ENCODE measurements at places on chromosomes 11 and 22.
A peak's percentile ranks its signal among the peaks of the same experiment; 100 is the strongest.

GRCh38 chr11:93849751-93850593, 446 bp downstream of the VSTM5 start:
- DNase-seq, result peak; percentile 43

DNA sequence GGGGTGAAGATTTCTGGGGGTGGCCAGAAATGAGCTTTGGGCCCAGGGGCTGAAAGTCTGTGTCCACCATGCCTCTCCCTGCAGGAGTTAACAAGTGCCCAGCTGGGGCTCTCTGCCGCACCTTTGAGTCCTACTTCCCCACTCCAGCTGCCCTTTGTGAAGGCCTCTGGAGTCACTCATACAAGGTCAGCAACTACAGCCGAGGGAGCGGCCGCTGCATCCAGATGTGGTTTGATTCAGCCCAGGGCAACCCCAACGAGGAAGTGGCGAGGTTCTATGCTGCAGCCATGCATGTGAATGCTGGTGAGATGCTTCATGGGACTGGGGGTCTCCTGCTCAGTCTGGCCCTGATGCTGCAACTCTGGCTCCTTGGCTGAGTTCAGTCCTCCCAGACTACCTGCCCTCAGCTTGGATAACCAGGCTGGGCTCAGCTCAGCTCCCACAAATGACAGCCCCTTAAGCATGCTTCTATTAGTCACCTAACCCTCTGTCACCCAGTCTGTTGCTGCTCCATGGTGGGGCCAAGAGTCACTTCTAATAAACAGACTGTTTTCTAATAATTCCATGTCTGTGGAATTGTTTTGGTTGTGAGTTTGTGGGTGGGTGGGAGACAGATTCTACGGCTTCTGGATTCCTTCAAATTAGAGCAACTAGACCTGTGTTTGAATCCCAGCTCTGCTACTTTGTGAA, 3.0 kb upstream of the INPPL1 start:
- DNase-seq, result no peak

GRCh38 chr11:32312865-32313403, 122.4 kb downstream of the WT1 start:
- peak; percentile 79 for DNase-seq

- no peak for DNase-seq
These were observed 1.7 kb downstream of the RASGRP2 start for GRCh38 chr11:64742087-64742888.

DNA sequence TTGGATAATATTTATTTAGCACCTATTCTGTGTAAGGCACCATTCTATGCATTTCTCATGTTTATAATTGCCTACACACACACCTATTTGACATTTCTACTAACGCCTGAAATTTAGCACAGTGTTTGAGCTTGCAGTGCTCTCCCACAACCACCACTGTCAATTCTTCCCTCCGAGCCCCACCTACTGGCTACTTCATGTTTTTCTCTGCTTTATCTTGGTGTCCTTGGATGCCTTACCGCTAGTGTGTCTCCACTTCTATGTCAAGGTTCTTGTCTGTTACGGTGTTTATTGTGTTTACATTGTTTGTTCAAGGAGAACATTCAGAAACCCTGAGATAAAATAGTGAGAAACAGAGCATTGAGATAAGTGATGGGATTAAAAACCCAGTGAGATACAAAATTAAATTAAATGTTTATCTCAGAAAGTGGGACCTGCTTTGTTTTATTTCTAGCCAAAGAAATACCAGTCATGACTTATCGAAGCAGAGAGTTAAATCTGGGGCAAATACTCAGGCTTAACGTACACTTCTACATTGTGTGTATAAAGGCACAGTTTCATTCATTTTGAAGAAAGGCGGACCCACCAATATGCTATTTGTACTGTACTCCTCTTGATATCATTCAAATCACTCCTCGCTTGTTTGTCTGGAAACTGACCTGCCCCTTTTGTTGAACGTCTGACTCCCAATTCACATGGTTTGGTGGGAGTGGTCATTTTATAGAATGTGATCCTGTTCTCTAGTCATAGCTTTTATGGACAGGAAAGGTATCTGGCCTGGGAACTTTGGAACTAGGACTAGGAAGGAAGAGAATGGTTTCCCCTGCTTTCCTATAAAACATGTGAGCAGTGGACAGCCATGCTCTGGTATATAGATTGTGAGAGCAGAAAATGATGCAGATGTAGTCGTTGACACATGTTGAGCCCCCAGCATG, 39.2 kb upstream of the SLC36A4 start:
- peak; percentile 33 for DNase-seq

GRCh38 chr22:44697423-44698141, 4.4 kb upstream of the PRR5 start:
- peak; percentile 67 for DNase-seq

- DNase-seq, result no peak
These were observed 4.1 kb downstream of the GCAT start for GRCh38 chr22:37811867-37812266.

- no peak for DNase-seq
These were observed 30.2 kb downstream of the MUC5B start for GRCh38 chr11:1253103-1253485.

GRCh38 chr22:34324763-34325162, 404.5 kb upstream of the LARGE1 start:
- DNase-seq, result no peak

- no peak for DNase-seq
These were observed 316.8 kb upstream of the MPPED2 start for GRCh38 chr11:30902929-30903328.

DNA sequence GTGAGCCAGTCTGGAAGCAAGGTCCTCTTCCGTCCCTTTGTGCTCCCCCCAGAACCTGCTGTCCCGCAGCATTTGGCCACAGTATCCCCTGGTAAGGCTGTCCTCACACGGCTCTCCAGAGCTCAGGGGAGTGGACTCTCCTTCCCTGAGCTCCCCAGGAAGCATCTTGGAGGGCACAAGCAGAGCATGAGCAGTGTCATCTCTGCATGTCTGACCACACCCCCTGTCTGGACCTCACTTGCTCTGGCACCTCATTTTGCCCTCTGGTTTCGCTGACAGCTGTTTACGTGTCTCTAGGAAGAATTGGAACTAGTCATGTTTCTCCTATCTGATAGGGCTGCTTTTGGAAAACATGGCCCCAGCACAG, 15.5 kb downstream of the DCPS start:
- DNase-seq, result no peak

DNA sequence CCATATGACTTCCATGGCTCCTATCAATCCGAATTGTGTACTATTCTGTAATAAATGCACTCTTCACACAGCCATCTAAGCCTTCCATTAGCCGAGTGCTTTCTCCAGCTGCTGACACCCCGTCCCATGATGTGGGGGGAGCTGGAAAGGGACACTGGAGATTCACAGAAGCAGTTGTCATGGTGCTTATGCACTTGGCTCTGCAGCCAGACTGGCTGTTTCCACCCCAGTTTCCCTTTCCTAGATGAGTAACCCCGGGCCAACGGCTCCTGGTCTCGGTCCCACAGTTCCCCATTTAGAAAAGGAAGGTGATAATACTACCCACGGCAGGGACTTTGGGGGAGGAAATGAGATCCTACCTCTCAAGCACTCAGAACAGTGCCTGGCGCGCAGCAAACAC, 244.9 kb upstream of the SYN3 start:
- DNase-seq, result no peak

DNA sequence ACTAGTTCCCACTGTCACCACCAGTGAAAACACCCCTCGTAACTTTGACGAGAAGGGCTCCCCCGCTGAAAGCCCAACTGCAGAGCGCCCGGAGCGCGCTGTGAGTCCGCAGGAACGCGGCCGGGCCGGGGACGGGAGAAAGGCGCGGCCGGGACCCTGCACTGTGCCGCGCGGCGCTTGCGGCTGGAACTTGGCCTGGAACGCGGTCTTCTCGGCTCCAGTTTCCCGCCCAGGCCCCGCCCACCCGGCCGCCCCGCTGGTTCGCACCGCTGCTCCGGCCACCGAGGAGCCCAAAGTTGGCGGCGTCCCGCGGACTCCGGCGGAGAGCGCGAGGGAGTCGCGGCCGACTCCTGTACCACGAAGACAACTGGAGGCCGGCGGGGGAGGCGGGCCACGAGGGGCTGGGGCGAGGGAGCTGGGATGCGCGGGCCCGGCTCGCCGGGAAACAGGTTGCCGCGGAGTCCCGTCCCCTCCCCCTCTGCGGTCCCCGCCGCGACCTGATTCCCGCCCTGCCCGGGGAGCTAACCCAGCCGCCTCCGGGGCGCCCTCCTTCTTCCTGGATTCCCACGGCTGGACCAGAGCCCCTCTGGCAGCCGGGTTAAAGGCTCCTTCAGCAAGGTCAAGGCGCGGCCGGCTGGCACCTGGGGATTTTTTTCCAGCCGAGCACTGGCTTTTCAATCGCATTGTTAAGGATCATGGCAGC, 3.4 kb downstream of the TENM4 start:
- DNase-seq, result peak; percentile 69

- DNase-seq, result no peak
These were observed 1.8 kb downstream of the RCN1 start for GRCh38 chr11:32092581-32093170.

GRCh38 chr11:65440831-65441499, 18.4 kb downstream of the NEAT1 start:
- peak; percentile 6 for DNase-seq

Data from fibroblast of skin of right biceps (primary cell).